ENCODE measurements at places on chromosomes 2 and 18.

DNA sequence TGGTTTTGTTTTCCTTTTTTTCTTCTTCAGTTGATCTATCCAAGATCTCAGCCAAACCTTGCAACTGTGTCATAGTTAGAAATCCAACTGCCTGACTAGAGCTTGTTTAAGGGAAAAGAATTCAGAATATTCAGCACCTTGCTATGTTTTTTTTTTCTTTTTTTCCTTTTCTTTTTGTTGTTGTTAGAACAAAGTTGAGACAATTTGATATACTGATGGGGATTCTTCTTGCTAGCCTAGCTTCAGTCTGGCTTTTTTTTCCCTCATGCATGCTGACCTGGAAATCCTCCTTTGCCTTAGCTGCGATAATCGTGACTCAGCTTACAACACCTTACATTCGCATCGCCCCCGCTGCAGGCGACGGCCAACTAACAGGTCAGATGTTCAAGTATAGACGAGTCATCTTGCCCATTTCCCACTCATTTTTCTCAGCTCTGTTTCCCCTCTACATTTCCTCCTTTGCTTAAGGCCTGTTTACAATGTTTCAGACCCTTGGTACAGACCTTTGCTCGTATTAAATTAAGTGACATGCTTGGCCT lies 487.2 kb upstream of the RAB12 start:
- DNase-seq, result no peak

GRCh38 chr2:186339716-186340115 lies 146.3 kb upstream of the ZC3H15 start:
- DNase-seq, result no peak

DNA sequence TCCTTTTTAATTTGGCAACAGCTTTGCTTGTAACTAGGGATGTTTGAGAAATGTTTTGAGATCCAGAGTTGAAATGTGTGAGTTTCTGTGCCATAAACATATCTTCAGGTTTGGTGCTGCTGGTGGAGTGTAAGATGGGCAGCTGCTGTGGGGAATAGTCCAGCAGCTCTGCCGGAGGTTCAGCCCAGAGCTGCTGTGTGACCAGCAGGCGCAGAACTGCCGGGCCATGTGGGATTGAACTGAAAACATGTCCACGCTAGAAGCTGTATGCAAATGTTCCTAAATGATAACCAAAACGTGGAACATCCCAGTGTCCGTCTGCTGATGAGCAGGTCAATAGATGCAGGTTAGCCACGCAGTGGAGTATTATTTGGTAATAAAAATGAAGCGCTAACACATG lies 99.6 kb downstream of the DGKD start:
- DNase-seq, result no peak

- no peak for DNase-seq
These were observed 220.7 kb downstream of the PHLPP1 start for GRCh38 chr18:62935994-62936393.

DNA sequence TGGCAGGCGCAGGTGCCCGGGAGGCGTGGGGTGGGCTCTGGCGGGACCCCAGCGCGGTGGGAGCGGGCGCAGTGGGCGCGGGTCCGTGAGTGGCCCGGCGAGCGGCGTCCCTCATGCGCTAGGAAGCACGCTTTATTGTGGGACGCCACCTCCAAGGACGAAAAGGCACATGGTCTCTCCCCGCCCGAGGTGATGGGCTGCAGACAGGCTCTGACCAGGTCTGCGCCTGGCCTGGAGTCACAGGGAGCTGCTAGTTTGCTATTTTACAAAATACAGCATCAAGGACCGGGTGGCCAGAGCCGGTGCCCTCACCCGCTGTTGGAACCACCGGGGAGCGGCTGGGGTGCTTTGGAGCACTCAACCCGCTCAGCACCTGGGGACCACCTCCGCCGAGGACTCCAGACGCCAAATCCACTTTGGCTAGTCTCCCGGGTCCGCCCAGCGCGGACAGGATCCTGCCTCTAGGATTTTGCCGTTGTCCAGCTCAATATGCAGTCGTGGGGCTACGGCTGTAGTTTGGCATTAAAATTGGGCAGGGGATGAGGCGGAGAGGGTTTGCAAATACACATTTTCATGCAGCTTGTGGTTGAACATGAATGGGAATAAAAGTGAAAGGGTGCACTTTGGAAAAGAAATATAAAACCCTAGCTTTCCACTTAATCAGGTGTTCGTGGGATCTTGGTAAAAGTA lies 65.4 kb downstream of the LRRFIP1 start:
- DNase-seq, result no peak

DNA sequence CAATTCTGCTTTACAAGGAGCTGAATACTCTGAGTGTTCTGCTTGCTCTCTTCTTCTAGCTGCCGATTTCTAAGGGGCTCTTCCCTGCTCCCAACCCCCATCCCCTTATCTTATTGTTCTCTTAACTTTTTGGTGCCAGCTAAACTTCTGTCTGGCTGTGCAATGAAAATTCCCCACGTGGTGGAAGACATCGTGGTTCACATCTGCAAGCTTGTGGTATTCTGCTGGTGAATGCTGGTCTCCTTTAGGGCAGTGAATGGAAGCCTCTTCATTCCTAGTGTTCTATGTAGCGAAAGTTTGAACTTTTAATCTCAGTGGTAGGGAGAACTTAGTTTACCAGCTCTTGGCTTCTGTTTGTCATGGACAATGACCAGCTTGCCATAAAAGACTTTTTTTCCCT lies 406.0 kb upstream of the ZEB2 start:
- DNase-seq, result no peak

DNA sequence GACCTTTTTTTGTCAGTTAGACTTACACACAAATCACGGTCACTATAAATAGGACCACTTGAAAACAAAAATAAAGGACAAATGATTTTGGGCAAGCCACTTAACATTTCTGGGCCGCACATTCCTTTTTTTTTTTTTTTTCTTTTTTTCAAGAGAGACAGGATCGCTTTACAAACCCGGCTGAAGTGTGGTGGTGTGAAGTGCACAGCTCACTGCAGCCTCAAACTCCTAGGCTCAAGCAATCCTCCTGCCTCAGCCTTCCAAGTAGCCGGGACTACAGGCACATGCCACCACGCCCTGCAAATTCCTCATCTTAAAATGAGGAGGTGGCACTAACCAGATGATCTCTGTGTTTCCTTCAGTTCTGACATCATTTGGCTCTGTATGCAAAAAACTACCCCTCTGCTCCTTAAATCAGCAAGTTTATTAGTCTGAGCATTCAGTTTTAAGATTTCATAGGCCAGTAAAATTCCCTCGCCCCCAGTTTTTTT lies 28.3 kb upstream of the MRO start:
- DNase-seq, result no peak

DNA sequence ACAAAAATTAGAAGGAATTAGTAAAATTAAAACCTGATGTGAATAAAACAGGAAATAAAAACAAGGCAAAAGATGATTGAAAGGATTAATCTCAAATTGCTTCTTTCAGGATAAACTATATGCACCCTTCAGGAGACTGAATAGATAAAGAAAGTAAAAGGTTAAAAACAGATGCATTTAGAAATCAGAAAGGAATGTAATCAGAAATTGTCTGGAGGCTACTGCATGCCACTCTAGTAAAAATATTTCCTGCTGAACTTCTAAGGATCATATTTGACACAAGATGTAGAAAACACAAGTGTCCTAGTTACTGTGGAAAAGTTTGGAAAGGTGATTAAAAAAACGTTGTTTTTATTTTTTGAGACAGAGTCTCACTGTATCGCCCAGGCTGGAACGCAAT lies 16.2 kb downstream of the CHCHD5 start:
- no peak for DNase-seq

- no peak for DNase-seq
These were observed 42.0 kb downstream of the ZEB2 start for GRCh38 chr2:144477957-144478311.

GRCh38 chr2:179664972-179665812 lies 196.2 kb downstream of the ZNF385B start:
- no peak for DNase-seq

DNA sequence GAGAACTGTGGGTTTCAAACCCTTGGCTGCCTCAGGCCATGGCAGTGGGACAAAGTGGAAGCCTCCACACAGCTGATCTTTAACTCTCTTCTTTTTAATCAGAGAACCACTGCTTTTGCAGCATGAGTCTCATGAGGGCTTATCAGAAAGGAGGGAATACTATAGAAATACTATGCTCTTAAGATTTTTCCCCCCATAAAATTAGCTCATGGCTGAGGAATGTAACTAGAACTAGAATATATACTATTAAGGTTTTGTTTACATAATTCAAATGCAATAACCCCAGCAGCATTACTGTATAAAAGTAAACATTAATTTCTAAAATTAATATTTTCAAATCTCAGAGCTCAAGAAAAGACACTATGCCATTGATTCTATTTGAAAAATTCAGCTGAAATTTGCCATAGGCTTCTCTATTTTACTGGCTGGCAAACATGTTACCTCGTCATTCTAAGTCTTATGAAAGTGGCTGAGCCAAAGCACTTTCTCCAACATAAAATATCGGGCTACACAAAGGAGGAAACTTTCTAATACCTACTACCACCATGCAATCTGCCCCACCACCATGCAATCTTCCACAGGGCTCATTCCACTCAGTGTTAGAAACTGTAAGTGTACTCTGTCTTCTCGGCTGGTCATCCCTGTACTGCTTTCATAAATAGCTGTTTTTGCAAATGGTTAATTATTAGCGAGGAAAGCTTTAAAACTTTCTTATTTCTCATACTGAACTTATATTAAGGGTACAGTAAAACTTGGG lies 42.5 kb downstream of the WDR35 start:
- no peak for DNase-seq

GRCh38 chr2:101568969-101569368 lies 94.1 kb upstream of the RFX8 start:
- DNase-seq, result no peak

GRCh38 chr2:21047141-21048009 lies 3.5 kb upstream of the APOB start:
- no peak for DNase-seq

DNA sequence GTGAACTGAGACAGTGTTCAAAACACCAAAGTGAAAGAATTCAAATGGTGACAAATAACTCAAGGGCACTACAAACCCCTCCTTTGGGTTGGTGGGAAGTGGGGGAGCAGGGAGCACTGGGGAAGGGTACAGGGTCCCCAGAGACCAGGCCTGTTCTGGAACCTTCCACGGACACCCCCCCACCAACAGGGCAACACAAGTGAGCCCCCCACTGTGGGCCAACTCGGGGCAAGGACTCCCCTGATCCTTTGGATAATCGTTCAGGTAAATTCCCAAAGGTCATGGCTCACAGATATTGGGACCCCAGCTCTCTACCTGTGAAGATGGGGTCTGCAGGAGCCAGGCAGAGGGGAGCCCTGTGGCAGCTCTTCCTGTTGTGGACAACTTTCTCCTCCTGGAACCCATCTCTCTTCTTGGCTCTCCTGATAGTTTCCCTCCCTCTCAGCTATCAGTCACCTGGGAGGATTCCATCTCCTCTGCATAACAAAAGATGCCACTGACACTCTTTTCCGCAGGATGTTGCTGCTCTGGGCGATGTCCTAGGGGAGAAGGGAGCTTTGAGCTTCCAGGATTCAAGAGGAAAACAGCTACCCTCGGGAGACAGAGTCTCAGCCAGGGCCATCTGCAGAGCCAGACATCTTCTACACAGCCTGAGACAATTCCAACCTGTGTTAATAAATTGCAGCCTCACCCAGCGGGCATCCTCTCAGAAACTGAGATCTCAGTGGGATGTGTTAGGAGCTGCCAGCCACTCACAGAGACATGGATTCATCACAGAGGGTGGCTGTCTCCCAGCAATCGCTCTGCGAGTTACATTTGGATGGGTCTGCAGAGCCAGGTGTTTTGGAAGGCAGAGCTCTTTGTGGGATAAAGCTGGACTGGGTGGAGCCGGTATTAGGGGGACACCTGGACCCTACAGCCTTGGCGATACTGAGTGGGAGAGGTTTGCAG lies 35.4 kb downstream of the MBP start:
- DNase-seq, result no peak

GRCh38 chr2:59428940-59429339 lies 1124.5 kb downstream of the BCL11A start:
- DNase-seq, result no peak

DNA sequence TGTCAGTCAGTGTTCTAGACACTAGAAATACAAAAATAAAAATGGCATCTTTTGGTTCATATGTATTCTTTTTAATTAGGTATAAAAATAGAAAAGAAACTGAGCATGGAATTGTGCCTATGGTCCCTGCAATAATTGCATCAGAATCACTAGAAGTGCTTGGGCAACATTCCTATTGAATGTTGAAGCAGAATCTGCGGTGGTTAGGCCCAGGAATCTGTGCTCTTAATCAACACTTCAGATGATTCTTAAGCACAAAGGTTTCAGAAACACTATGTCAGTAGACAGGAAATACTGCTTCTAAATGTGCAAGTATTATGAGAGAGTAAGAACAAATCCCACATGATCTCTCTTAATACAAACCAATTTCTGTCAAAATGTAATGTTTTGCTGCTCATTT lies 20.3 kb upstream of the RBBP8 start:
- no peak for DNase-seq
